ENCODE measurements at places on chromosomes 13 and 19. TPM values are rescaled to one million over a fixed set of nuclear protein-coding genes. Genes with fewer than 3 reads are reported as not detected.

Gene TEX101
- not detected for total RNA-seq

DNA sequence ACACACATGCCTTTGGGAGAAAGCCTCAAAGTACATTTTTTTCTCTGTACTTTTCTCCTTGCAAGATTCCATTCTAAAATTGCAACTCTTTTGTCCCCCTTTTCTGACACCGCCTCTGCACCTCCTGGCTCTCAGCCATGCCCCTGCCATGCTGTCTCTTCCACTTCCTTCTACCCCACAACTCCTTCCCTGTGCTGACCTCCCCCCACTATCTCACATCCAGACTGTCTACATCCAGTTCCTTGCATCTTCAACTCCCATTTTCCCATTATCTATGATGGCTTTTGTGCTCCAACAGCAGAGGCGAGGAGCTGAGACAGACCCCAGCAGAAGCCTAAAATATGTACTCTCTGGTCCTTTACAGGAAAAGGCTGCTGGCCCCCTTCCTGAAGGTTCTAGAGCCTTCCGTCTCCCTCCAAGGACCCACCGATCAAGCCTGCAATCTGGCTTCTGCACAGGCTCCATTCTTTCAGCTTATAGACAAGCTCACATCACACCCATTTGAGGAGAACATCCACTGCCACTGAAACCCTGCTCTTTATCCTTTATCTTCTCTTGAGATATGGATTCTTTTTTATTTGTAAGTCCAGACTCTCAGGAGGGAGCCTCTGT, 50.2 kb downstream of the RFX2 start:
- no peak for DNase-seq

GRCh38 chr19:15358918-15359317, 20.7 kb downstream of the AKAP8 start:
- no peak for DNase-seq

GRCh38 chr13:97124206-97124605, 97.9 kb upstream of the MBNL2 start:
- DNase-seq = no peak

DNA sequence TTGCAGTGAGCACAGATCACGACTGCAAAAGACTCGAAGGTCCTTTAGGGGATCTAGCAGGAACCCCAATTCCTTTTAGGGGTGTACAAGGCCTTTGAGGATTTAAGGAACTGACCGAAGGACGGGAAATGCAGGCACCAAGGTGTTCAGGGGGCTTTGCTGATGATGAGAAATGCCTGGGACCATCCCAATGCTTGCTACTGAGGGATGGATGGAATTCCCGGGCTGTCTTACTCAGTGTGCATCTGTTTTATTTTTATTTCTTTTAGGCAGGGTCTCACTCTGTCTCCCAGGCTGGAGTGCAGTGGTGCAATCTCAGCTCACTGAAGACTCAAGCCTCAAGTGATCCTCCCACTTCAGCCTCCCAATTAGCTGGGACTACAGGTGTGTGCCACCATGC, 11.3 kb downstream of the PRR22 start:
- no peak for DNase-seq

DNA sequence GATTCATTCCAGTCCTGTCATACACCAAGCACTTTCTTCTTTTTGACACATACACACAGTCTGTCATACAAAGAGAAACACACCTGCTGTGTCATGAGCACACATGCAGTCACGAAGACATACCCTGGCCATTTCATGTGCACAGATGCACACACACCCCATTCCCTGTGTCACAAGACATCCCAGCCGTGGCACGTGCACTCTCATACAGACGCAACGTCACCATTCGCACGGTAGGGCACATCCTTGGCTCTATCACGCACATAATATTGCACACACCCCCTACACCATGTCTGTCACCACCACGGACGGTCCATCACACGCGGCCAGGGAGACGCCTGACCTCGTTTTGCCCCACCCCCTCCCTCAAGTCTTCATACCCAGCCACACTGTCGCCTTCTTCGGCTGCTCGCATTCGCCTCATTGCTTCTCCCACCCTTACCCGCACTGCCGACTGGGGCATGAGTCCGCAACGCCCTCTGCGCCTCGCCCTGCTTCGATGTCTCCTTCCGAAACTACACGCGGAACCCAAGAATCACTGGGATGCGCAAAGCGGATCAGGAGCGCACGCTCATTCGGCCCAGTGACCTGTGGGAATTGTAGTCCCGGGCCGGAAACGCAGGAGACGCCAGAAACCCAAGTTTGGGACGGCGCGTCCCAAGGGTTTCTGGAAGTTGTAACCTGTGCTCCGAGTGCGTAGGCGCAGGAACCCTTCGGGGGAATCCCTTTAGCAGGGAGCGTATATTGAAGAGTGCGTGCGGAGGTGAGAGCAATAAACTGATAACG, 6.8 kb upstream of the ZNF283 start:
- DNase-seq = no peak

DNA sequence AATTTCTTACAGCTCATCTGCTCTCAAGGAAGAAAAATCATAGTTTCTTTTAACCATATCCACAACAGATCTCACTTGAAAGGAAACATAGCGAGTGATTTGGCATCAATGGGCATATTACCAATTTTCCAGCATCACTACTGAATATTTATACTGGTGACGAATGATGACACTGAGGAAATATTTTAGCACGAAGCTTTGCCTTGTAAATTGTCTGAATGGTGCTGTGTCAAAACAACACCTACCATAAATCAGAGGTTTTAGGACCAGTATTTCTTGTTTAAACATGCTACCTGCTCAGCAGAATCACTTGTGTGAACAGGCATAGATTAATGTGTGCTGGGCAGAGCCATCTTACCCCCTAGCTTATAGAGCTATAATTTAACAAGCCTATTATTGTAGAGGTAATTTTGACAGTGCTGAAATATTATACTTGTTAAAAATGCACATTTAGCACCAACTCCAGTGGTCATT, 146.8 kb downstream of the ABCC4 start:
- peak; percentile 54 for DNase-seq

GRCh38 chr13:75702476-75702875, 66.3 kb downstream of the LMO7 start:
- no peak for DNase-seq

Data from M059J (cell line).